DMS 273 treated with DMSO at 0.1 percent for 48 hours (cell line): ENCODE measurements at places on chromosomes 1 and 21.

- DNase-seq: no peak
Observed at GRCh38 chr1:27478098-27478497, 11.9 kb downstream of the WASF2 start.

- DNase-seq: no peak
Observed at GRCh38 chr1:110616587-110616986, 10.4 kb upstream of the KCNA2 start.

- DNase-seq: no peak
Observed at GRCh38 chr1:70220517-70221237, 503 bp upstream of the SRSF11 start.

DNA sequence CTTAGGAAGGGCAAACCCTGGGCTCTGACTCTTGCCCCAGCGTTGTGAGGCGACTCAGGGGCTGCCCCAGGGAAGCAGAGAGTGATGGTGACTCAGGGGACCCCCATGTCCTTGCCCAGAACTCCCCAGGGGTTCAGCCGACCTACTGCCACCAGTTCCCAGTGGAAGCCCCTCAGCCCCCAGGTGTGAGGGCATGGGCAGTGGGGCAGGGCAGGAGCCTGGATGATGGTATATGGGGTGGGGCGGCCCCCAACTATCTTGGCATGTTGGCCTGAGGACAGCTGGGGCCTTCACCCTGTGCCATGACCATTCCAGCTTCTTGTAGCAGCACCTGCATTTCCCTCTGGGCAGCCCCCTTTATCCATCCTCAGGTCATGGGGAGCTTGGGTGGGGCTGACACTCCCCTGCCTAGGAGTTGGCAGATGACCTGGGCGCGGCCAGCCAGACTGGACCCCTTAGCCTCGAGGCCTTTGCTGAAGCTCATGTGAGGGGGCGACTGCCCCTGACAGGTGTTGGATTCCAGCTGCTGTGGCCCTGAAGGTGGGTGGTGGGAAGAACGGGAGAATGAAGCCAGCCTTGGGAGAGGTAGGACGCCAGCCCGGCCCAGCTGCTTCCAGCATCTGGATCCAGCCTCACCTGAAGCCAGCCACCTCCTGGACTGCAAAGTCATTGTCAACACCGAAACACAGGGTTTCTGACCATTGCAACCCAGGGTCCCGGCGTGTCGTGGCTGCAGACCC lies 1.8 kb upstream of the FNDC10 start:
- DNase-seq: no peak

- DNase-seq: no peak
Observed at GRCh38 chr1:205030896-205031295, 12.1 kb upstream of the CNTN2 start.

- no peak for DNase-seq
Observed at GRCh38 chr1:111624382-111624781, 4.8 kb downstream of the RAP1A start.

DNA sequence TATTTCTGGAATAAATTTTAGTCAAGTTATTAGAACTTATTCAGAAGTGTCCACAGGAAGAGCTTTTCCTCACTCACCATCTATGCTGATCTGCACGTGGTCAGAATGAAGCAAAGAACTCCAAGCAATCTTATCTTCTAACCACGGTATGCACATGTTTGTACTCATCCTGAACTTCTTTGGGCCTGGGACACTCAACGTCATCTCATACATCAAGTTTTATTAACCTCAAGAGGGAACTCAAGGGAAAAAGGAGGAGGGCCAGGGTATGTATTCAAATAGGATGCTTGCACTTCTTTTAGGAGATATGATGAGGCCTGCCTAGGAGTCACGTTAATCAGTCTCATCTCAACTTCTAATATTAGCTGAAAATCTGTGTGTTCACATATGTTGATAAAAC lies 142.5 kb downstream of the C1orf94 start:
- DNase-seq: no peak

DNA sequence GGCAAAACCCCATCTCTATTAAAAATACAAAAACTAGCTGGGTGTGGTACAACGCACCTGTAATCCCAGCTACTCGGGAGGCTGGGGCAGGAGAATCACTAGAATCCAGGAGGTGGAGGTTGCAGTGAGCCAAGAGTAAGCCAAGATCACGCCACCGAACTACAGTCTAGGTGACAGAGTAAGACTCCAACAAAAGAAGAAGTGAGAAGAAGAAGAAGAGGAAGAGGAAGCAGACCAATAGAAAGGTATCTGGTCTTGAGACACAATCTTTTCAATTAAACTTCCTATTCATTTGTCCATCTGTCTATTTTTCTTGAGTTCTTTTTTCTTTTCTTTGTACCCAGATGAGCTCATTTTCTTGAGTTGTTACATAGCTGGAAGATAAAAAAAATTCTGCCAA lies 55.7 kb upstream of the ACADM start:
- no peak for DNase-seq

GRCh38 chr1:235417086-235417697 lies 50.0 kb downstream of the TBCE start:
- peak; percentile 53 for DNase-seq

- DNase-seq: no peak
Observed at GRCh38 chr1:189217646-189218045, 1260.0 kb downstream of the BRINP3 start.

DNA sequence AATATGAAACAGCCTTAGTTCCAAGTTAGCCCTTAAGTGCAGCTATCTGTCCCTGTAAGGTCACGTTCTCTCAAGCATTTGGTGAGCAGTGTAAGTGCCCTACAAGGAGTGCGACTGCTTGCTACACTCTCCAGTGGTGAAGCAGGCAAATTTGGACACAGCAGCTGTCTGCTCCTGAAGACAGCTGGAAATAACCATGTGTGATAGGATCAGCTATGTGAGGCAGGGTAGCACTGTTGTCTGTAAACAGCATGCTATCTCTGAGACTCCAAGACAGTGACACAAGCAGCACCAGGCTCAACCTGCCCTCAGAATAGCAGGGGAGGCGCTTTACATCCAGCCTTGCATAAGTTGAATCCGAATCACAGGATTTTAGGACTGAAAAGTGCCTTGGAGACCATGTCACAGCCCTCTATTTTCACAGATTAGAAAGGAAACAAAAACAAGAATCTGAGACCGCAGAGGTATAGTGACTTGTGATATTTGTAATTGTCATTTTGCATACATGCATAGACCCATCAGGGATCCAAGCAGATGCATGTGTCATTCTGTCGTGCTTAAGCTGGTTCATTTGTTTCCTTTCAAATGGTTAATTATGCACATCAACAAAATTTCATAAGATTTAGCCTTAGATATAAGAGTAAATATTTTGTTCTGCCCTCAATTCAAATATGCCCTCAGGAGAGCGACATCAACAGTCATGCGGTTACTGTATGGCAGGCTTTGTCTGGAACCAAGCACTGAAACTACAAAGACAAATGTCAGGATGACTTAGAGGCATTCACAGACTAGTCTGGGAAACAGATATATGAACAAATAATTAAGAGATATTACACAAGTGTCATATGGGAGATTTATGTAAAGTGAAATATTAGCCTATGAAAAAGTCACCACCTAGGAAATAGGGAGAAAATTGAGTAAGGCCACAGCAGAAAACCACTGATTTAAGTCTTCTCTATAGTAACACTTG lies 134.9 kb upstream of the NRIP1 start:
- DNase-seq: no peak

- peak; percentile 46 for DNase-seq
Observed at GRCh38 chr1:26016258-26016952, 5.2 kb upstream of the EXTL1 start.

DNA sequence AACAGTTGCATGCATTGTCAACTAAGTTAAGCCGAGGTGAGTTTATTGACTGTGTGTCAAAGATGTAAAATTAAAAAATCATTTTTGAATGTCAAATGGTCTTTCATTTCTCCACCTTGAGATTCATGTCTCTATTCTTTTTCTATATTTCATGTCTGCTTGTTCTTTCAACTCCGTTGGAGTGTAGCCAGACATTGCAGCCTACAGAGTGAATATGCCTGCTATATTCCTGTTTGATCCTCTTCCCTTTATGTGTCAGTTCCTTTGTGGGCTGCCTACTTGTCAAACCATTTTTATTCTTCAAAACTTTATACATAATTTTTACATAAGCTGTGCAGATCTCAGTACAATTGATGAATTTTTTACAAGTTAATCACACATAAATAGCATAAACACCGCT lies 1325.8 kb upstream of the PRMT6 start:
- no peak for DNase-seq

DNA sequence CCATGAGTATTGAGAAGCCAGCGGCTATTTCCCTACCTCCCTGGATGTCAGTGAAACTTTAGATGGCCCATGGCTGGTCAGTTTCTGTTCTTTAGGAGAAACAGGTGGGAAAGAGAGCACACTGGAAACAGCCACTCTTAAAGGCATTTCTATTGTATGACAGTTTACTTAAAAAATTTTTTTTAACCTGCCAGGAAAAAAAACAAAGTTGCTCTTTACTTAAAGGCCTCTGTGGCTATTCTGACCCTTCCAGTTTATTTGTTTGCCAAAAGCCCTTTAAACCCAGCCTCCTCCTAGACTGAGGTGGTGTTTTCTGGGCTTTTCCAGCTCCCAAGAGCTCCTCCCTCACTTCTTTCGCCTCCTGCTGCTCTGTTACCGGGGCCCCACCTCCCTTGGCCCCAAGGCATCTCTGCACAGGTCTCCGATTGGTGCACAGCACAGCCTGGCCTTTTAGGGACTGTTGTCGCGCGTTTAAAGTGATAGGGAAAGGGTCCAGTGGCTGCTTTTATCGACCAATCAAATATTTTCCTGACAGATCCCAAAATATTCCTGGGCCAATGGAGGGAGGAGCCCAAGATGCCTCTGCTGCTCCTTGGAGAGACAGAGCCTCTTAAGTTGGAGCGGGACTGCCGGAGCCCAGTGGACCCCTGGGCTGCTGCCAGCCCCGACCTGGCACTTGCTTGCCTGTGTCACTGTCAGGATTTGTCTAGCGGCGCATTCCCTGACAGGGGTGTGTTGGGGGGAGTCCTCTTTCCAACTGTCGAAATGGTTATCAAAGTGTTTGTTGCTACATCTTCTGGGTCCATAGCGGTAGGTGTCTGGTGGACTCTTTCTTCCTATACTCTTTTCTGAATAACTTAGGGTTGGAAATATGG lies at the start of gene SH3BGR:
TSS of gene SH3BGR (plus strand) at position 639 of the 875 bp plus-strand sequence. CDS start at position 766, 127 bp downstream.
- no peak for DNase-seq

GRCh38 chr1:17250601-17251000 lies 1.7 kb downstream of the PADI3 start:
- DNase-seq: no peak

DNA sequence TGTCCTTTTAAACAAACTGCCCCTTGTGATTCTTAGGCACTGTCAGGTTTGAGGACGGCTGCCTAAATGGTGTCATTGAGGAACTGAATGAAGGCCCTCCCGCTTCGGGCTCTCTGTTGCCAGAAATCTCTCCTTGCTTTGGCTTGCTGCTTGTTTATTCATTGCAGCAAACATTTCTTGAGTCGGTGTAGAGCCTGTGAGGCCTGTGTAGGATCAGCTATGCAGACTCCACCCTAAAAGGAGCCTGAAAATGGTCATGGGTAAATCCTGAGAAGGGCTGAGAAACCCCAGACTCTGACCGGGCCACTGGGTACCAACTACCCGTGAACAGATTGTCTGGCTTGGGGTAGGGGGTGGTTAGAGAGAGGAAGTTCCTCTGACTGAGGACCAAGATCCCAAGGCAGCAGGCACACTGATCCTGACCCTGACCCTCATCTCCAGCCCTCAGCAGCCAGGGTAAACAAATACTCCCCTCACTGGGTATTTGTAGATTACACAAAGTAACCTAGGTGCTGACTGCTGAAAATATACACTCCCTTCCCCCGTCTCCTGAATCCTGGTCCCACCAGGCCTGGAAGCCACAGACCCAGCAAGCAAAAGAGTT lies 3.1 kb downstream of the IL6R start:
- DNase-seq: no peak

DNA sequence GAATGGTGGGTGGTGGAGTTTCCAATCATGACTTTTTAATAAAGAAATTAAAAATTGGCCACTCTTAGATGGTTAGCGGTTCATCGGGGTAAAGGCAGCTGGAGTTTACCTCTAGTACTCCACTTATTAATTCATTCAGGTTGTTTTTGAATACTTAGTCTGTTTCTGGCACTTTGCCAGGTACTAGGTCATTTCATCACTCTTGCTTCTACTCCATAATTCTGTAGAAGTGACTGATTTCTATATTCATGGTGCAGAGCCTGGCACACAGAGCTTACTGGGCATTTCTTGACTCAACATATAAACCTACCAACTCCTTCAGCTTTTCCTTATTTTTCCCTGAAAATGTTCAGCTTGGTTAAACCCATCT lies 31.5 kb downstream of the FOXD2 start:
- no peak for DNase-seq

DNA sequence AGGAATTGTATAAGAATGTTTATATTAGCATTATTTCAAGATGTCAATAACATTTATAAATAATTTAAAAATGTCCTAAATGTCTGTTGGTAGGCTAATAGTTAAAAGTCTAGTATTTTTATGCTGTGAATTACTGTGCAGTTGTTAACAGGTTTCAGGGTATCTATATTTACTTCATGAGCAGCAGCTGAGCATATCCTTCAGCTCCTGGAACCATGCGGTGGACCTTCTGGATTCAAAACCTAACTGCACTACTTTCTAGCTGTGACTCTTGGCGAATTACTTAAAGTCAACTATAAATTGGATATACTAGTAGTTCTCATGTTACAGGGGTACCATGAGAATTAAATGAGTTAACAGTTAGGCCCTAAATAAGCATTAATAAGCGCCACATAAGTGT lies 3.7 kb downstream of the CEP350 start:
- peak; percentile 72 for DNase-seq

- no peak for DNase-seq
Observed at GRCh38 chr1:198047913-198048312, 108.9 kb upstream of the NEK7 start.

- no peak for DNase-seq
Observed at GRCh38 chr1:44084998-44085675, 33.5 kb upstream of the KLF17 start.

- DNase-seq: no peak
Observed at GRCh38 chr1:198564716-198565115, 24.2 kb upstream of the ATP6V1G3 start.

- no peak for DNase-seq
Observed at GRCh38 chr1:35451125-35451528, 106.1 kb downstream of the KIAA0319L start.
